ENCODE measurements at places on chromosomes 6 and 20.

DNA sequence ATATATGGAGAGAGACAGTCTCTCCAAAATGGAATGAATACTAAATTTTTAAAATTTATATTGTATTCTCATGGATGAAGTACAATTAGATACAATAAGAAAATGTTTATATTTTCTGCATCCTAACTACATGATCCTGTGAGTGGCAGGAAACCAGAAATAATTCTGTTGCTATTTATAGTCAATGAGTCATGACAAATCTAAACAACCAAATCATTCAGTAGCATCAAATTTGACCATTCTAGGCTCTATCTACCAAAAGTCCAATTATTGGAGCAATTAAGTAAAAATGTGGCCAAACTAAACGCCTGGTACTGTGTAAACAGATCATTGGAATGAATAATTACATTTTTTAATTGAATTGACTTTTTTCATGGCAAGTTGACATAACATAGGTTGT is 959.8 kb downstream of the EPHA7 start:
- DNase-seq = no peak

DNA sequence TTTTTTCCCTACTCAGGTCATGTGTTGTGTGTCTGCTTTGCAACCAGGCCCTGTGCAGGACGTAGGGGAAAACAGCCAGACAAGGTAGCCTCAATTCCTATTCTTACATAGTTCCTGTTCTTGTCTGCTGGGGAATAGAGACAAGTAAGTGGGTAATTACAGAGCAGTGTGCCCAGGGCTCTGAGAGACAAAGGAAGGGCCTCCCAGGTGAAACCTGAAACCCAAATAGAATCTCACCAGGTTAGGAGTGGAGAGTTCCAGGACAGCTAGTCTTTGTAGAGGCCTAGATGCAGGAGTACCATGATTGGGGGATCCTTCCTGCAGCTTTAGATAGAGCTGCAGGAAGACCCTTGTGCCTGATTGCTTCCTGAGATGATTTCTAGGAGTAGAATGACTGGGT is 48.4 kb downstream of the DHX35 start:
- no peak for DNase-seq

- DNase-seq = no peak
Measured at GRCh38 chr6:7087491-7087979, 20.2 kb upstream of the RREB1 start.

DNA sequence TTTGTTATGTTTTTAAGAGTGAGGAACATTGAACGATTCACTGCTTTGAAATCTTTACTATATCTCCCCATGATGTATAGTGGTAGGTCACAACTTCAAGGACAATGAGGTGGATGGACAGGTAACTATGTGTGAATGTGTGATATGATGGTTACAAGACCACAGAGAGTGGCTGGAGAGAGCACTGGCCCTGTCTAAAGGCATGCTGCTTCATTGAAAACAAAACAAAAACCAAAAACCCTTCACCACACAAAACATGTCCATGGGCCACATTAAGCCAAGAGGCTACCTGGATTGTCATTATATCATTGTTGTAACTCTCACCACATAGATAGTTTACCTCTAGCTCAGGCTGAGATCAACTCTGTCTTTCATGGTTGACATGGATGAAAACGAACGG is 180.6 kb upstream of the TENT5A start:
- DNase-seq = no peak
